ENCODE measurements at places on chromosomes 1 and 21. TPM values are rescaled to one million over a fixed set of nuclear protein-coding genes. Genes with fewer than 3 reads are reported as not detected.

AQP10 gene
- not detected for total RNA-seq

CRYZL1 gene
- total RNA-seq = 30.5 TPM

GRCh38 chr1:232529747-232530146 lies 100.2 kb downstream of the SIPA1L2 start:
- no peak for DNase-seq

GRCh38 chr1:57949168-57949567 lies 525.3 kb upstream of the DAB1 start:
- DNase-seq = no peak

All from CD4-positive, alpha-beta T cell (primary cell).